ENCODE measurements at places on chromosomes 7 and 10.

- DNase-seq, result no peak
Observed at GRCh38 chr10:119306986-119307392, 99.6 kb downstream of the GRK5 start.

- no peak for DNase-seq
Observed at GRCh38 chr7:103524042-103524907, 78.3 kb upstream of the SLC26A5 start.

- DNase-seq, result no peak
Observed at GRCh38 chr7:30041526-30042269, 13.5 kb downstream of the PLEKHA8 start.

GRCh38 chr7:149831741-149832219, 6.4 kb upstream of the ZNF862 start:
- DNase-seq, result no peak

DNA sequence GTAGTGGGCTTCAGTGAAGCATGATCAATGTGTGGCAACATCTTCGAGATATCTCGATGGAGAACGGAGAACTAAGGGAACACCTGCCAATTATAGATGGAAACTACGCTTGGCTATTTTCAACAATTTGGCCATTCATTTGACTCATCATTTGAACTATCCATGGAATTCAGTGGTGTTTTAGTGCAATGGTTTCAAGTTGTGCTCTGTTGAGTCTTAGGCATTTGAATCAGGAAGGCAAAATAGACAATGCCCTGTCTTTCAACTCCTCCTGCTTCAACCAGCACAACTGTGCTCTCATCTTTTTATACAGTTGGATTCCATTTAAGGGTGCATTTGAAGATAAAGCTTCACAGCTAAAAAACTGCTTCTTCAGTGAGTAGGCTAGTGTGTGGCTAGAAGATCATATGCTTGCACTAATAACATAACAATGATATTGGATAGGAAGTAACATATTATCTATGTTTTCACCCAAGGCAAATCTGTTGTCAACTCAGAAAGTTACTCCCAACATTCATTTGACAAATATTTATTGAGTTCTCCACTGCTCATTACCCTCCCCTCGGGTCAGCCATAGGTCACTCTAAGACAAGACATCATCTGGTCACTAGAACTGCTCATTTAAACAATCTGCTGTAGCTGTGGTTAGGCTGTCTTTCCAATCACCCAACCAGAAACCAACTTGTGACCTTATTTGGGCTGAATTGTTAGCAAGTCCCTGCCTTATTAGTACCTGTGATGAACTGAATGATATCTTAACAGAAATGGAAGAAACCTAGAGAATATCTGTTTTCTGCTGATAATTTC, 314.1 kb upstream of the SP4 start:
- no peak for DNase-seq

DNA sequence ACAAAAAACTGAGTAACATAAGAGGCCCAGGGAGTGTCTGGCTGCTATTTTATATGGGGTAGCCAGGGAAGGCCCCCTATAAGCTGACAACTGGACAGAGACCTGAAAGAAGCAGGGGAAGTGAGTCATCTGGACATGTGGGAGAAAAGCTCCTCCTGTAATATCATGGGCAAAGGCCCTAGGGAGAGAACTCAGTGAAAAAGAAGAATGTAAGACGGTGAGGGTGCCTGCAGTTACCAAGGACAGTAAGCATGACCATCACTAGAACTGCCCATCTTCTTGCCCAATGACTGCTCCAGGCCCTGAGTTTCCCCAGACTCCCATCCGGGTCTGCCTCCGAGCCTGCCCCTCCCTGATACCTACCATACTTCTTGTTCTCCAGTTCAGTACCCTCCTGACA, 2.3 kb downstream of the ELMO1 start:
- DNase-seq, result no peak

- DNase-seq, result no peak
Observed at GRCh38 chr7:151798851-151799448, 78.0 kb downstream of the PRKAG2 start.

- no peak for DNase-seq
Observed at GRCh38 chr7:127146746-127147536, 105.8 kb downstream of the GRM8 start.

DNA sequence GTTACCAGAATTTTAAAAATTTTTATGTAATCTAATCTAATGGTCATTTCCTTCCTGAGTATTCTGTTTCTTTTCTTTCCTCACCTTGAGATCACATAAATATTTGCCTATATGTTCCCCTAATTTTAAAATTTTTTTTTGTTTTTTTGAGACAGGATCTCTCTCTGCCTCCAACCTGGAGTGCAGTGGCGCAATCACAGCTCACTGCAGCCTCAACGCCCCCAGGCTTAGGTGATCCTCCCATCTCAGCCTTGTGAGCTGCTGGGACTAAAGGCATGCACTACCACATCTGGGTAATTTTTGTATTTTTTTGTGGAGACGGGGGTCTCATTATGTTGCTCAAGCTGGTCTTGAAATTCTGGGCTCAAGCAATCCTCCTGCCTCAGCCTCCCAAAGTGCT, 4.1 kb upstream of the PROSER2 start:
- no peak for DNase-seq

- no peak for DNase-seq
Observed at GRCh38 chr7:30562909-30563308, 31.8 kb upstream of the GARS1 start.

DNA sequence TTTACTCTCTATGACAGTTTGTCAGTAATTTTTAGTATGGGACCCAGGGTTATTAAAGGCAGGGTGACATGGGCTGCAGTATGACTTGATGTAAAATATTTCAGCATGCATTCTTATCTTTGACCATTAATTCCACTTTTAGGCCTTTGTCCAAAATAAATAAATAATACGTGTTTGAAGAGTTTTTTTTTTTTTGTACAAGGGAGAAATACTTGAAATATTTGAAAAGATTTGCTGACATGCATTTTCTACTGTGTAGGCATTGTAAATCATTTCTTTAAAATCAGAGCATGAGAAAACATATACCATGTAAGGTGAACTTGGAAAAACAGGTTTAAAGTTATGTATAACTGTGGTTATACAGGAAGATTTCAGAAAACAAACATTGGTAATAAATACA, 23.5 kb downstream of the NRG3 start:
- no peak for DNase-seq

- DNase-seq, result no peak
Observed at GRCh38 chr10:31528831-31529230, 209.8 kb downstream of the ZEB1 start.

GRCh38 chr7:39458061-39458745, 108.0 kb upstream of the YAE1 start:
- DNase-seq, result no peak

DNA sequence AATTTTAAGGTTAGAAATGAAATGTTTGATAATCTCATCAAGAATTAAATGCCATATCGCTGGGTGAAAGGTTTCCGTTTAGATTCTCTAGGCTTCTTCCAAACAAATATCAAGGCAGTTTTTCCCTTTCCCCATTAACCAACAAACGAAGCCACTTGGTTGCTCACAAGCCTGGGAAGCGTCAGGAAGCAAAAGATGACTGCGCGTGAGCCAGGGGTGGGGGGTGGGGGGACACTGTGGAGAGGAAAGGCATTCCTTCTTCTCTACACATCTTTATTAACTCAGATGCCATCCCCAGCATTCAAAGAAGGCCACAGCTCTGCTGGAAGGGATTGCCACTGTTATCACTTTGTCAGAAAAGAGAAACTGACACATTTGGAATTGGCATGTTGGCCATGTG, 207.1 kb downstream of the TRIL start:
- DNase-seq, result no peak

GRCh38 chr10:129785536-129785981, 178.5 kb downstream of the EBF3 start:
- DNase-seq, result no peak

DNA sequence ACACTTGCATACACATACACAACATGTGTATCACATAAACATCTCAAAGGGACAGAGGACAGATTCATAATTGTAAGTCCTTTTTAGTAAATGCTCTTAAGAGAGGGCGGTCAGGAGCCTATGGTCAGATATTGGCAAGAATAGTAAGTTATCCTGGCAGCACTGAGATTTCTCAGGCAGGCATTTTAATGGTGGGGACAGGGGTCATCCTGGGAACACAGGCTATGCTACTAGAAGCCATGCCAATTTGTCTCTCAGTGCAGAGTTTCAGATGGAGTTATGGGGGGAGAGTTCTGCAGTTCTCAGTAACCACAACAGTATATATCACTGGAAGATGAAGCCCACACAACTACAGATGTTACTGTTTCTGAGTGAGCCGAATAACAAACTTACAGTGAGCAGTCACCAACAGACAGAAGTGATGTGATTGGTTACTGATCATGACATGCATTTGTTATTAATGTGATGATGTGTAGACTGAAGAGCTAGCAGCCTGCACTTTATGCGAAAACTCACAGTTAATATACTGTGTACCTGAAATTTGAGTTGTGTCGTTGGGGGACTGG, 16.4 kb downstream of the ZNF487 start:
- no peak for DNase-seq

DNA sequence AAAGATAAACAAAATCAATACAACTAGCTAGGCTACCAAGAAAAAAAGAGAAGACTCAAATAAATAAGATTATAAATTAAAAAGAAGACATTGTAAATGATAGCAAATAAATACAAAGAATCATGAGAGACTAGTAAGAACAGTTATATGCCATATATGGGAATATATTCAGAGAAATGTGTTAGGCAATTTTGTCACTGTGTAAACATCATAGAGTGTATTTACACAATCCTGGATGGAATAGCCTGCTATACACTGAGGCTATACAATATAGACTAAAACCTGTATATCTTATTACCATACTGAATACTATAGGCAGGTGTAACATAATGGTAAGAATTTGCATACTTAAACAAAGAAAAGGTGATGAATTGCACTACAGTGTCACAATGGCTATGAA, 717.4 kb downstream of the PARD3 start:
- DNase-seq, result no peak

- no peak for DNase-seq
Observed at GRCh38 chr7:130990178-130990832, 256.3 kb upstream of the KLF14 start.

DNA sequence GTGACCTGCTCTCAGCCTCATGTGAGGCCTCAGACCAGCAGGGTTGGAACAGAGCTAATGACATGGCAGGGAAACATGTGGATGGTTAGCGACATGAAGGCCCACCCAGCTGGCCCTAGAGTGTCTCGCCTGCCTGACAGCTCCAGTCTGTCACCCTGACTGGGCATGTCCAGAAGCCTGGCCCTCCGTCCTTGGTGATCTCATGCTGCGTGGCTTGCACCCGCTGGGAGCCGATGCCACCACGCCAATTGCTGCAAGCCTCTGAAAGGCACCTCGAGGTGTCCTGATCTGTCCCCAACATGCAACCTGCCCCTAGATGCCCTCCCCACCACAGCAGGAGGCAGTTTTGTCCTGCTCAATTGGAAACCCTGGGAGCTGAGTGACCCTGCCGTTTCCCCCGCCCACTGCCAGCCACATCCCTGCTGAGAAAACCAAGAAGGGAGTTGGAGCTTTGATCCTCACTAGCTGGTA, 27.8 kb upstream of the RET start:
- no peak for DNase-seq

DNA sequence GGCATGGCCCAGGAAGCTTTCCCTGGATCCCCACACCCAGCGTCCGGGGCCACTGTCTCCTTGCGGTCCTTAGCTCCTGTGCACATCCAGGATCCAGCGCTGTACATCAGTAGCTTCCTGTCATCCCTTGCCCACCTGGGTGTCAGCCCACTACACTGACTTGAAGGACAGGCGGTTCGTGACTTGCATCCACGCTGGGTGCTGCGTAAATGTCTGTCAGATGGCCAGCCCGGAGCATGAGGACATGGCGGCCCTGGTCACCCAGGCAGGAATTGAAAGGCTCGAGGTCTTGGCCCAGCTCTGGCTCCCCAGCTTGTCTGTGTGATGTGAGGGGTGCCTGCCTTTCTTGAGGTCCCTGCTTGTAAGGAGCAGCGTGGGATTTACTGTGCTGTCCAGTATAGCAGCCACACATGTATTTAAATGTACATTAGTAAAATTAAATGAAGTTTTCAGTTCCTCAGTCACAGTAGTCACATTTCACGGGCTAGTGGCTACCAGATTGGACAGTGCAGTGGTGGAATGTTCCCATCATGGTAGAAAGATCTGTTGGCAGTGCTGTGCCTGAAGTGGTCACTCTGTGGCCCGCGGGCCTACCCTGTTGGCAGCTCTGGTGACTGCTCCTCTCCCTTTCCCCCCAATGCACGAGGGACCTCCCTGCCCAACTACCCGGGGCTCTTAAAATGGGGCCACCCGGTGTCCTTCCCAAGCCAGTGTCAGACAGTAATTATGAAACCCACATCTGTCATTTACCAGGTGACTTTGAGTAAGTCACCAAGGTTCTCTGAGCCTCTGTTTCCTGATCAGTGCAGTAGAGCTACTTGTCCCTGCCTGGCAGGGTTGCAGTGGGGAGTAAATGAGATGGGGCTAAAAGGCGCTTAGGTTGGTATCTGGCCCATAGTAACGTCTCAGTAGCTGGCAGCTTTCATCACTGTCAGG, 97.8 kb upstream of the PPIF start:
- DNase-seq, result no peak

DNA sequence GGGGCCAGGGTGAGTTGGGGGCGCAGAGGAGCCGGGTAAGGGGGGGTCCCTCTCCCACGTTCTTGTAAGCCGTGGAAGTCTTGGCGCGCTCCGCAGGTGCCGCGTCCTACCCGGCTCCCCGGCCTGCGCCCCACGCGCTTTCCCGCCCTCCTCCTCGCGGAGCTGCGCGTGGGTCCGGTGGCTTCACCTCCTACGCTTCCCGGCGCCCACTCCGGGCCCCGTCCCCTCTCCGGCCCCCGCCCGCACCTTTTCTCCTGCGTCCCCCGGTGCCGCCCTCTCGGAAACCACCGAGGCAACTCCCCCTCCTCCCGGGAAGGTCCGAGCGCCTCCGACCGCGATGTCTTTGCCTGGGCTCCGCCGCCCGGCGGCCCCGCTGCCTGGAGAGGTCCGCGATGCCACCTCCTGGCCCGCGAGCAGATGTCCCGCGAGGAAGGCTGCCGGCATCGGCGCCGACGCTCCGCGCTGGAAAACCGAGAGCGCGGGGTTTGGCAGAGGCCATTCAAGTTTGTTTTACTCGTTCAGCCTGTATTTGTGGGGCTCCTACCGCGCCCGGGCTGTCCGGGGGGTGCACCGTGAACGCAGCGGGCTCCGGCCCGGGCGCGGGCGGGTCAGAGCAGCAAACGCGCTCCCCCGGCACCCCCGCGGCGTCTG, 2.4 kb upstream of the NKX6-2 start:
- DNase-seq, result no peak

DNA sequence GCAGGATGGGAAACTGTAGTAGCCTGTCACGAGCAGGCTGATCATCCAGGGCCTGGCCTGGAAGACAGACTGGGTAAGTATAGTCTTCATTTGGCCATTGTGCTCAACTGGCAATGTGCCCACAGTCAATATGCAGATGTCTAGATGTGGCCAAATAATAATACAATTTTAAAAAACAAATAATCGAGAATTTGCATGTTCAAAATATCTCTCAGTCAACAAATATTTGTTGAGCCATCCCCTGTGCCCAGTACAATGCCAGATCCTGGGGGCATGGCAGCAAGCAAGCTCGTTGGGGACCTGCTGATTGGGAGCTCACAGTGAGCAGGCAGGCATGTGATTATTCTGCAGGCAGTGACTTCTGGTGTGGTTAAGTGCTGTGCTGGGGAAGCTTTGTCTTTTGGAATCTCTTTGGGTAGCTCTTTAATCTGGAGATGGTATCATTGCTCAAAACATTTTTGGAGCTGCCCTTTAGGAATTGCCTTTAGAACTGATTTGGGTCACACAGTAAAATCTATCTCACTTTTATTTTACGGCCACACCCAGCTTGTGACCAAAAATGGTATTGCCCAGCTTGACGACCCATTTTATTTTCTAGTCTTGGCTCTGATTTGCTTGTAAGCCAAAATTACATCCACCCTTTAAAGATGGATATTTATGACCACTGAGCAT, 92.2 kb downstream of the PLCE1 start:
- DNase-seq, result no peak

GRCh38 chr7:159070431-159071148, 74.1 kb downstream of the VIPR2 start:
- DNase-seq, result peak; percentile 51

All from T-helper 2 cell (primary cell).